ENCODE measurements at places on chromosomes 3 and 15.
A peak's percentile ranks its signal among the peaks of the same experiment; 100 is the strongest.

DNA sequence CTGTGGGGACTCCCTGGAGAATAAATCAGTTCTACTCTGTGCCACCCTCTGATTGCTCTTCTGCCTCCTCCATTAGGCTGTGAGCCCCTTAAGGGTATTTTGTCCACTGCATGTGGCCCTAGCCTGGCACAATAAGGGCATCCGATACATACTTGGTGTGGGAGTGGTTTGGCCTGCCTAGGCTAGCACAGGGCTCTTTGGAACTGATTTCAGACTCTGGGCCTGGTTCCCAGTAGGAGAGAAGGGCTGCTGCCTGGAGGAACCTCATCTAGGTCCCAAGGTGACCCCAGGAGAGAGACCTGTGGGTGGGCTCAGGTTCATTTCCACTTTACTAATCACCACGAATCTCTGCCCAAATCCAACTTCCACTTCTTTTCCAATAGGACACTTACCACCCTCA is 5.3 kb upstream of the CTDSPL start:
- no peak for DNase-seq

- DNase-seq: peak; percentile 29
Observed at GRCh38 chr15:77966540-77967234, 110.8 kb downstream of the TBC1D2B start.

DNA sequence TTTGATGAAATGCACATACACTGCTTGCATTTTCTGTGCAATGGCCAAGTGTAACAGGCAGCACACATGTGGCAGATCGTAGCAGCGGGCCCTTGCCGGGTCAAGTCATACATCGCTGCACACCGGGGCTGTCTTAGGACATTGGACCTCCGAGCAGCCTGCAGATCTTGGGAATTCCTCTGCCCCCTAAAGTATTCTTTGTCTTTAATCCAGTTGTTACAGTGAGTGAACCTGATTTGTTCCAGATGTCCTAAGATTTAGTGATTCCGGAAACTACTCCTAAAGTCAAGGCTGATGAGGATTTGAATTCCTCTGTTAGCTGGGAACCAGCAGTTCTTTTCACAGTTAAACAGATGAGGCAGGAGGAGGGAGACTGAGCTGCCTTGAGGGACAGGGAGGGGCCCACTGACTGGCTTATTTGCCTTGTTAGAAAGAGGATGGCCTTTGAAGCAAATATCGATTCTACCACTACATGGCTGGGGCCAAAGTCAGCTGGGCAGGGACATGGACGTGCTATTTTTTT is 190.7 kb upstream of the CTDSPL start:
- DNase-seq: no peak

GRCh38 chr3:195078891-195079440 is 192.0 kb downstream of the XXYLT1 start:
- no peak for DNase-seq

DNA sequence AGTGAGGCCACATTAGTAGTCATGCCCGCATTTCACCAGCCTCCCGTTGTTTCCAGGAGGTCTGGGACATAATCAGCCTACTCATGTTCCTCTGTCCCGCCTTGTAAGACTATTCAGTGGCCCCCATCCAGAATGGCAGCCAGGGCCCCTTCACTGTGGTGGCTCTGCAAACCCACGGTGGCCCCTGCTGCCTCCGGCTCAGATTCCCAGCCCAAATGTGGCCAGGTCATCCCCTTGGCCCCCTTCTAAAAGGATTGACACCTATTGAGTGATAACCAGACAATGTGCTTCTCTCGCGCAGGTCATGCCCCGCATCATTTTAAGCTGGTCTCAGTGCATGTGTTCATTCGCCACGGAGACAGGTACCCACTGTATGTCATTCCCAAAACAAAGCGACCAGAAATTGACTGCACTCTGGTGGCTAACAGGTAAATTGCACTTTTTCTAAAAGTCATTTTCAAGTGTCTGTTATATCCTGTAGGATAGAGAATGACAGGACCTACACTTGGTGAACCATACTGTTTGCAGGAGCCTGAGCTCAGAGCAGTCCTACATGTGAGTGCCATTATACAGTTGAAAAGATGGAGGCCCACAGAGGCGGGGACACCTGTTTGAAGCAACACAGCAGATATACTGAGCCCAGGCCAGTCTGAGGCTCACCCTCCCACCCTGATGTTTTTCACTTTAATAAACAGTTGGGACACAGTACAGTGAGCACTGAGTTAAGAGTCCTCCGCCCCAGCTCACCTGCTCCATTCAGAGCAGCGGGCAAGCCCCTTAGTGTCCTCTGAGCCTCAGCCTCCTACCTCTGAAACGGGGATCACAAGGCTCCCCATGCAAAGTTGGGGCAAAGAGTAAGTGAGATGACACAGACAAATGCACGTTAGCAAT is 47.7 kb downstream of the PXYLP1 start:
- no peak for DNase-seq

GRCh38 chr3:115151921-115152320 is 4.8 kb upstream of the ZBTB20 start:
- DNase-seq: no peak

DNA sequence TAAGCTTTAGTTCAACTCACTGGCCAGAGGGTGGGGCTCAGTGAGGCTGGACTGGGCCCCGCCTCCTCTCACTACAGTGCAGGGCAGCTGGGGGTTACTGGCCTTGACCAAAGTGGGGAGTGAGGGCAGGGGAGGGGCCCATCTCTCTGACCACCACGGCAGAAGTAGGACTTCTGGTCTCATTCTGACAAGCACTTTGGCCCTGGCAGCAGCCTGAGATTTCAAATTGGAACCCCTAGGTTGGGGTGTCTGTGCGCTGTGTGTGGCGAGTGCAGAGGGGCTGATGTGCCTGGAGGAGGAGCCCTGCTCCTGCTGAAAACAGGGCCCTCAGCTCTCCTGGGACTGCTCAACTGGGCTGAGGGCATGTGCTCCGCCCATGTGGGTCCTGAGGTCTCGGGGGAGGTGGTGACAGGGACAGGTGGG is 60.3 kb upstream of the RPL32 start:
- no peak for DNase-seq

- DNase-seq: no peak
Observed at GRCh38 chr15:26615188-26615926, 157.5 kb downstream of the GABRB3 start.

- DNase-seq: no peak
Observed at GRCh38 chr3:113649174-113649845, 47.1 kb downstream of the USF3 start.

DNA sequence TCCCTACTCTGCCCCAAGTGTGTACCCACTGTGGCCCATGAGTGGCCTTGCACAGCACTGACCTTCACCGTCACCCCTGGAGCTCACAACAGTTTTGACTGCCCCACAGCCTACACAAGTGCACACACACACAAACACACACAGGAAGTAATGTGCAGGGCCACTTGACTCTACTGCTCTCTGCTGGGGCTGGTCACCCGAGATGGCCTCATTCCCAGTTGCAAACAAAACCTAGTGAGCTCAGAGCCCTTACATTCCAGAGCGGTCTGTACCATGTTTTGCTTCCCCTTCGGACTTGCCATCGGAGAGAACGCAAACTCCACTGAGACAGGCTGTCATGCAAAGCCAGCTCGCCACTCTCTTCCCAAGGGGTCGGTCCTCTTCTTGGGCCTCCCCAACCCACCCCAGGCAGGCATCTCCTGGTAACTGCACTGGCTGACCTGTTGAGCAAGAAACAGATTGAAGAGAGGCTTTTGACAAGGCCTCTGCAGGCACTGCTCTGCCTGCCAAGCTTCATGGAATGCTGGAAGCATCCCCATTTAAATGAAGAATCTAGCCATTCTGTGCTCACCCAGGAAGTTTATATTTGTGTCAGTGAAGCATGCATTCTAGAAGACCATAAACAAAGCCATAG is 232.0 kb upstream of the IGF1R start:
- DNase-seq: no peak

- DNase-seq: no peak
Observed at GRCh38 chr15:25741256-25741580, 121.9 kb downstream of the ATP10A start.

- DNase-seq: no peak
Observed at GRCh38 chr3:48466386-48467109, 20.0 kb downstream of the ATRIP start.

DNA sequence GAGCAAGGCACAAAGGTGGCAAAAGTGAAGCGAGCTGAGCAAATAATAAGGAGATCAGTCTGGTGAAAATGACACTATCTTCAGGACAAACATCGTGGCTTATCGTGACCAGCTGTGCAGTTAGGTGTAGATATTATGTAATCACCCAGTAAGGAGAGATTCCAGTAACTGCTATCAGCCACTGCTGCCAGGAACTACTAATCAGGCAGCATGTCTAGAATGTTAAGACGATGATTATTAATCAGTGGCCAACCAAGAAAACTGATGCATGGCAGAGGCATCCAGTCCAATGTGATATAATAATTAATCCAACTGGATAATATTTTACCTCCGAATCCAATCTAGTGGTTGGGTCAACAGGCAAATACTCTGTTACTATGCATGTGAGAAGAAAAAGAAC is 252.7 kb upstream of the ZPLD1 start:
- no peak for DNase-seq

DNA sequence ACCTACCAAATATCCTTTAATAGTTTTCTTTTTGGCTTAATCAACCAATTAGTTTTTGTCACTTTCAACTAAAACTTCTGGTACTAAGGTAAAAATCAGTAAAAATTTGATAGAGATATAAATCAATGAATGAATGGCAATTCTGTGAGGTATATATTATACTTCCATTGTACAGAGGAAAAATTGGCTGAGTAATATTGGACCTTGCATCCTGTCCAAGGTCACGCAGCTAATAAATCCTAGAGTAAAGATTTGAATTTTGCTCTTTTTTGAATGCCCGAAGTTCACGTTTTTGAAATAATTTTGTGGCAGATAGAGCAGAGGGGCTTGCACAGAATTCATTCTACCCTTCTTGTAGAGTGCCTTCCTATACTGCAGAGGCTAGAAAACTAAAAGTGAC is 81.1 kb upstream of the ZNF280D start:
- DNase-seq: no peak

GRCh38 chr3:172669021-172669420 is 41.8 kb downstream of the NCEH1 start:
- no peak for DNase-seq

GRCh38 chr3:15610082-15610759 is 8.7 kb downstream of the BTD start:
- DNase-seq: no peak

GRCh38 chr3:58235970-58236369 is 1.6 kb upstream of the ABHD6 start:
- no peak for DNase-seq

DNA sequence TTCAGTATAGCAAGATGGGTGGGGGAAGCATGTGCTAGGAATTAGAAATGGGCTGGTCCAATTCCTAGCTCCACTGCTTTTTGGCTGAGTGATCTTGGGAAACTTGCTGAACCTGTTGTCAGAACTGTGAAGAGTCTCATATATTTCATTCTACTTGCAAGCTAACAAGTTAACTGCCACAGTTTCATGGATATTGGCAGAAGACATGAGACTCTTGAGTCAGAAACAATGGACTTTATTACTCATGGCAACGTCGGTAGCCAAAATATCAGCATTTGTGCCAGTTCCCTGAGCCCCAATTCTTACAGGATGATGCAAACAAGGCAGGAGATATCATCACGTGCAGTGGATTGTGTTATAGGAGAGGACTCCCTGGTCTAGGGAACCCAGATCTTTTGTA is 26.6 kb upstream of the PLAAT1 start:
- no peak for DNase-seq

DNA sequence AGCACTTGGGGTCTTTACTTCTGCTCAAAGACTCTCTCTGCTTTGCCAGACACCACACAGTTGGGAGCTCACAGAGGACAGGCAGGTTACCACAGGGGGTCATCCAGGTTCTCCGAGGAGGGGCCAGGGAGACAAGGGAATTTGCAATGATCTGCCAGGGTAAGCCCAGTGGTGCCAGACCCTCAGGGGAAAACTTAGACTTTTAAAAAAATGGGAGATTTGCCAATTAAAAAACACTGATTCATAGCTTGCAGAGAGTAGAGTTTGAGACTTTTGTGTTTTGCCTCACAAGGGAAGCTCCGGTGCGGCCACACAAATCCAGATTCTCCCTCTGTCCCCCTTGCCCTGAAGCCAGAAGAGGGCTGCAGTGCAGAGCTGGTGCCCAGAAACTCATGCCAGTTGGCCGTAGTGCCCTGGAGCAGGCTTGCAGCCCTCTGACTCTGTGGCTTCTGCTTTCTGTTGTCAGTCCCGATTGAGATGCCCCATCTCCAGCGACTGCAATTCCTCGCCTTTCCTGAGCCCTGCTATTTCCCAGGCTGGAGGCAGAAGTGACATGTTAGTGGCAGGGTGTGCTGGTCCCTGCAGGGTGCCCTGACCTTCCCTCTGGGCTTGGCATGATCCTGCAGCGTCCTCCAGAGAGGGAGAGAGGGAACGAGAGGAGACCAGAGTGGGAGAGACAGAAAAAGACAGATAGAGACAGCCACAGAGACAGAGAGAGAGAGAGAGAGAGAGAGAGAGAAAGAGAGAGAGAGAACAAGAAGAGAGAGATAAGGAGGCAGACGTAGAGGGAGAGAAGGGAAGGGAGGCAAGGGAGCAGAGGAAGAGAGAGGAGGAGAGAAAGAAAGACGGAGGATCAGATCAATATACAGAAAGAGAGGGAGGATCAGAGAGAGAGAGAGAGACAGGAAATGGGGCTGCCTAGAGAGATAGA is 46.0 kb downstream of the RHCG start:
- no peak for DNase-seq

DNA sequence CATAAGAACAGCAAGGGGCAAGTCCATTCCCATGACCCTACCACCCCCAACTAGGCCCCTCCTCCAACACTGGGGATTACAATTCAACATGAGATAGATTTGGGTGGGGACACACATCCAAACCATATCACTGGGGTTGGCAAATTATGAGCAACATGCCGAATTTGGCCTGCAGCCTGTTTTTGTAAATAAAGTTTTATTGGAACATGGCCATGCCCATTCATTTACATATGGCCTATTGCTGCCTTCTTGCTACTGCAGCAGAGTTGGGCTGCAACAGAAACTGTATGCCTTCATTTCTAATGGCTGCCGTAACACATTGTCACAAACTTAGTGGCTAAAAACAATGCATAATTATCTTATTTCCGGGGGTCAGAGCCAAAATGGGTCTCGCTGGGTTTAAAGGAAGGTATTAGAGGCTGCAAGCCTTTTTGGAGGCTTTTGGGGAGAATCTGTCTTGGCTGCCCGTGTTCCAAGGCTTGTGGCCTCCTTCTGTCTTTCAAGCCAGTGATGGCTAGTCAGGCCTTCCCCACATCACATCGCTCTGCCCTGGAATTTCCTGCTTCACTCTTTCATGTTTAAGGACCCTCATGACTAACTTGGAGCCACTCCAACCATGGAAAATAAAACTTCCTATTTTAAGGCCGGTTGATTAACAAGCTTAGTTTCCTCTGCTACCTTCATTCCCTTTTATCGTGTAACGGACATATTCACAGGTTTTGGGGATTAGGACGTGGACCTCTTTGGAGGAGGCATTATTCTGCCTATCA is 428.5 kb upstream of the PROK2 start:
- DNase-seq: no peak

- DNase-seq: no peak
Observed at GRCh38 chr3:66789580-66790237, 208.4 kb upstream of the KBTBD8 start.
